ENCODE measurements at places on chromosomes 11 and 22.

- peak; percentile 20 for DNase-seq
These were observed 80.5 kb upstream of the ADSL start for GRCh38 chr22:40265783-40266182.

DNA sequence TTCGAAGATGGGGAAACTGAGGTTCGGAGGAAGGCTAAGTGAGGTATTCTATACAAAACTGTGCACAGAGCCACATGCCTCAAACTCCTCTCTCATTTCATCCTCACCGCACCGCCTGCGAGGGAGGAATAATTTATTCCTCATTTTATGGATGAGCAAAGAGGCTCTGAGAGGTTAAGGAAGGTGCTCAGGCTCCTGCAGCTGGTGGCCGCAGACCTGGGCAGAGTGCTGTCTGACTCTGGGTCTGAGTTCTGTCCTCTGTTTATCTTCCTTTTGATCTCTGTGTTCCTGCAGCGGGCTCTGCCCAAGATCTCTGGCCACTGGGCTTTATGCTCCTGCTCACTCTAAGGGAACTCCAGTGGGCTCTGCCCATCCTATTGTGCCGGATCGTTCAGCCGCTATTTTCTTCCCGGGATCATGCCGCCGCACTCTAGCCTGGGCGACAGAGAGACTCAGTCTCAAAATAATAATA, 59.5 kb downstream of the MCM5 start:
- DNase-seq = no peak

DNA sequence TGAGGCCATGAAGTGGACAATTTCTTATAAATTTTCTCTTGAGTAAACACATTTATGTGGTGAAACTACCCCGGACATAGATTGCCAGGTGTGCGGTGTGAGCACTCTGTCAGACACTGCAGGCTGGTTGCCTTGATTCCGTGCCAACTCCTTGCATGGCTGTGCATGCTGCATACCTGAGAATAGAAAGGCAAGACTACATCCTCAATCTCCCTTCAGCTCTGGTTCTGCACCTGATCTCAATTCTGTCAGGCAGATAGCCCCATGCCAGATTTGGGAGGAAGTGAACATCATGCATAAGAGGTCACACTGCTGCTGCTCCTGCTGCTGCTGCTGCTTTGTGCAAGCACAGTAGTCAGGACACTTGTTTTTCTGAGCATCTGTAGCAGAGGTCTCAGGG, 42.5 kb upstream of the DEUP1 start:
- peak; percentile 10 for DNase-seq

- peak; percentile 66 for DNase-seq
These were observed 14.0 kb downstream of the PSMD13 start for GRCh38 chr11:250740-251299.

DNA sequence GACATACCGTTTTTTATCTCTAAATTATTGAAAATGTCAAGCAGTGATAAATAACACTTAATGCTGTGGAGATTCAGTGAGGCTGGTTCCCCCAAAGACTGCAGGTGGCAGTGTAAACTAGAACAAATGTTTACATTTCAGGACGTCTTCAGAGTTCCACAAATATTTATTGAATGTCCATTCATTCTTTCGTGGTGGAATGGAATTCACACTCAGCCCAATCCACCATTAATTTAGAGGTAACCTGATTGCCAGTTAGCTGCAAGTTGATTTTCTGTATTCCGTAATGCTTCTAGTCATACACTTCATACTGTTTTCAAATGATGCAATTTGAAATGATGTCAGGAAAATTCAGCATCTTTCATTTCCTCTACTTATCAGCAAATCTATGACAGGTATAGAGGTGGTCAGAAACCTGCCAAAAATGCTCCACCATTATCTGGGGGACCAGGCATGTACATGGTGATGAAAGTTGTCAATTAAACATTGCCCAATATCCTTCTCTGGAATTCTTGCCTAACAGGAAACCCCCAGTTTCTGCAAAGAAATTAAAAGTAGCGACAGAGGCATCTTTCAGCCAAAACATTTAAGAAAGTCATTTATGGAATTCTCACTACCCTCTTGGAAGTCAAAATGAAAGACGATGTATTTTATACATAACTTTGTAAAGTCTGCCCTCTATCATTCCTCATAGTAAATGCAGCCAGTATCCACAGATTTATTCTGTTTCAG, 94.3 kb upstream of the BMAL1 start:
- peak; percentile 50 for DNase-seq

- peak; percentile 43 for DNase-seq
These were observed 24.5 kb downstream of the MICAL3 start for GRCh38 chr22:17999851-18000250.

GRCh38 chr11:96265220-96265737, 77.7 kb downstream of the MAML2 start:
- DNase-seq = no peak

GRCh38 chr11:116136987-116137674, 632.9 kb upstream of the CADM1 start:
- no peak for DNase-seq

DNA sequence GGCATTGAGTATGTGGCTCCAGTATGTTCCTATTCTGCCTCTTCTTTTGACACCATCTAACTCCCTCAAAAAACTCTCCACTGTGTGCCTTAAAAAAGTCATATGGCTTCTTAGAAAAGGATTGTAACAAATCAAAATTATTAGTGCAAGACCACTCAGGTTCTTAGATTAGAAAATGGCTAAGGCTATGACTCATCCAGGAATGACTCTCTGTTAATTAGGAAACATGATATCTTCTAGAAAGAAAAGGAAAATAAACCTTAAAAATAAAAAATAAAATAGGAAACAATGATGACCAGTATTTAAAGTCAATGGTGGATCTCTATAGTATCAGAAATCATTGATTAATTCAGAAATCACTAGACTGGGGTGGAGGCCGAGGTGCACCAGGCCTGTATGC, 21.7 kb downstream of the SLC25A17 start:
- DNase-seq = peak; percentile 13

- DNase-seq = peak; percentile 92
These were observed 39.6 kb downstream of the LIF start for GRCh38 chr22:30206944-30207343.

- peak; percentile 92 for DNase-seq
These were observed 39.6 kb downstream of the NUMA1 start for GRCh38 chr11:72040491-72041363.

GRCh38 chr22:37803195-37803638, 4.5 kb upstream of the GCAT start:
- no peak for DNase-seq

- no peak for DNase-seq
These were observed 74.8 kb upstream of the BLID start for GRCh38 chr11:122190768-122191167.

- no peak for DNase-seq
These were observed 24.2 kb downstream of the C22orf31 start for GRCh38 chr22:29037340-29037932.

GRCh38 chr11:82765466-82766034, 31.9 kb upstream of the FAM181B start:
- DNase-seq = no peak

GRCh38 chr11:122167100-122167499, 51.1 kb upstream of the BLID start:
- peak; percentile 92 for DNase-seq

DNA sequence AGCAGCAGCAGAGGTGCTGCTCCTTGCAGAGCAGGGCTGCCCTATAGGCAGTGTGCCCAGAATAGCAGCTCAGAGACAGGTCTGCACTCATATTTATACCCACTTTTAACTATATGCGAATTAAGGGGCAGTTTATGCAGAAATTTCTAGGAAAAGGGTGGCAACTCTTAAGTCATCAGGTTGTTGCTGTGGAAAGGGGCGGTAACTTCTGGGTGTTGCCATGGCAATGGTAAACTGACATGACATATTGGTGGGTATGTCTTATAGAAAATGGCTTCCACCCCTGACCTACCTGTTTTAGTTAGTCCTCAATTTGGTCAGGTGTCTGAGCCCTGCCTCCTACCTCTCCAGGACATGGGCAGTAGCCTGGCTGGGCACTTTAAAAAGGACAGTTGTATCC, 122.3 kb downstream of the ATXN10 start:
- DNase-seq = no peak

DNA sequence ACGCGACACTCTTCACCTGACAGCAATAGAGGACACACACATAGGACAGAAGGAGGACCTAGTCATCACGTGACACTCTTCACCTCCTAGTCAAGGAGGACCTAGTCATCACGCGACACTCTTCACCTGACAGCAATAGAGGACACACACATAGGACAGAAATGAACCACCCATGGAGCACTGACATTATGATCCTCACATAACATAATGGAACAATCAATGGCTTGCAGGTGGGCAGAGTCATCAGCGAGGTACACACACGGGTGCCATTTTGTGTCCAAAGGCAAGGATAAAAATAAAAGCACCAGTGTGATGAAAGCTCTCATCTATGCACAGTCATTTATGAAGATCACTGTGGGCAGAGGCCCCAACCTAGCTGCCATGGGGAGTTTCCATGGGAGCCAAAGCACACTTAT, 354.7 kb downstream of the LARGE1 start:
- no peak for DNase-seq

- DNase-seq = peak; percentile 68
These were observed 722.2 kb upstream of the TENM4 start for GRCh38 chr11:80163011-80163410.

DNA sequence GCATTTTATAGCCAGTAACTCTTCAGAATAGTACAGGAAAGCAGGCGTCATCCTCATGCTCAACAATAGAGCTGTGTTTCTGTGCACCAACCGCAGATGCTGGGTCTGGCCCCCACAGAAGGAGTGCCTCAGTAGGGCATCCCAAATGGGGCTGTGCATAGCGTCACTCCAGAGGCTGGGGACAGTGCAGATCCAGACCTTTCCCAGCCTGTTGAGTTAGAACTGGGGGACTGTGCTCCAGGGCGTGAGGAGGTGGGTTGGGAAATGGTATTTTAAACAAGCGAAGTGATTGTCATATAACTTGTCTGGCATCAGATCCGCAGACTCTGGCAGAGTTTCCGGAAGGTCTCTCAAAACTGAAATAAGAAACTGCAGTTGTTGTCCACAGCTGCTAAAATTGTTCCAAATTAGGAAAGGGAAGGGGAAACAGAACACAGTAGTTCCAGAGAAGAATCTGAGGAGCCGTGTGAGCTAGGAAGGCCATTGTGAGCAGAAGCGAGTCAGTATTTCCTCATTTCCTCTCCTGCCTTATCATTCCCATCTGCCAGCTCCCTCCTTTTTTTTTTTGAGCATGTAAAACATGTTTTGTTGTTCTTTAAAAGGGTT, 52.2 kb downstream of the JAM3 start:
- no peak for DNase-seq

GRCh38 chr11:3807909-3808860, at the start of gene PGAP2:
TSS of gene PGAP2 (plus strand) at chr11:3808560. CDS start at chr11:3811260, 2,700 bp downstream.
- DNase-seq = peak; percentile 79

- no peak for DNase-seq
These were observed 976.1 kb downstream of the TBC1D22A start for GRCh38 chr22:47738472-47739013.

DNA sequence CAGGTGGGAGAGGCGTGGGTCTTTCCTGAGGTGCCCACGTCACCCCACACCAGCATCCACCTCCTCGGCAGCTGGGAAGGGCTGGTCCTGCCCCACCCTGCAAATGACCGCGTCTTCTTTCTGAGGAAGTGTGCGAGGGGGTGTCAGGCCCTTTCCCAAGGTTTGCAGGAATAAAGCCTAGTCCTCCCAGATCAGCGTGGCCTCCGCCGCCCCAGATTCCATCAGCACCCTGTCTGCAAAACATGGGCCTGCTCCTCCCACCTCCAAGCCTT, 14.4 kb upstream of the SLC39A13 start:
- no peak for DNase-seq

DNA sequence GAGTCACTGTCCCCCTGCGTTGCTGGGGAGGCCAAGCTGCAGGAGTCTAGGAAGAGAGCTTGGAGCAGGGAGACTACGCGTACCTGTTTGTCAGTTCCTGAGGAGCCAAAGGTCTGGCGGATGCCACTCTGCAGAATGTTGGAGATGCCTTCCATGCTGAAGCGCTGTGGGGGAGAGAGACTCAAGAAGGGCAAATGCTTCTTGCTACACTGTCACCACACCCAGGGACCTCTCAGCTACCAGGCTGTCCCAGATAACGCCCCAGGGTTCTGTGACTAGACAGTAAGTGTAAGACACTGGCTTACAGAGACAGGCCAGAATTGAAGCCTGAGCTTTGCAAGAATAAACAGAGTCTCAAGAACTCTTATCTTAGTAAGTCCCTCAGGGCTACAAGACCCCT, 42.0 kb downstream of the FEZ1 start:
- DNase-seq = no peak

DNA sequence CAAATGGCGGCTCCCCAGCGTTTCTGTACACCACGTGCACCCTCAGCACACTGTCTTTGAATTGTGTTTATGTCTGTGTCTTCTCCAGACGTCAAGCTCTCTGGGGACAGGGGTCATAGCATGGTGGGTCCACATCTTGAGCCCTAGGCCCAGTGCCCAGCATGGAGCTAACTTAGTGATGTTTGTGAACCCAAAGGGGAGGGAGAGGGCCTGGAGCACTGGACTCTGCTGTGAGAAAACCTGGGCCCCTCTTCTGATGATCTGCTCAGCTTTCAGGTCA, 4.3 kb downstream of the MRGPRG start:
- DNase-seq = no peak
